ENCODE measurements at places on chromosomes 7 and 10. TPM values are rescaled to one million over a fixed set of nuclear protein-coding genes. Genes with fewer than 3 reads are reported as not detected.

The PPP1R3A gene
- not detected for polyA plus RNA-seq

- no peaks in the 10 kb centered on the region for H3K27me3 ChIP-seq
- no peak for DNase-seq
These were observed 7.4 kb downstream of the TAS2R40 start for GRCh38 chr7:143229054-143229790.

The AMPH gene
- polyA plus RNA-seq, result 0.07 TPM

The ANKRD61 gene
- 0.68 TPM for polyA plus RNA-seq

DNA sequence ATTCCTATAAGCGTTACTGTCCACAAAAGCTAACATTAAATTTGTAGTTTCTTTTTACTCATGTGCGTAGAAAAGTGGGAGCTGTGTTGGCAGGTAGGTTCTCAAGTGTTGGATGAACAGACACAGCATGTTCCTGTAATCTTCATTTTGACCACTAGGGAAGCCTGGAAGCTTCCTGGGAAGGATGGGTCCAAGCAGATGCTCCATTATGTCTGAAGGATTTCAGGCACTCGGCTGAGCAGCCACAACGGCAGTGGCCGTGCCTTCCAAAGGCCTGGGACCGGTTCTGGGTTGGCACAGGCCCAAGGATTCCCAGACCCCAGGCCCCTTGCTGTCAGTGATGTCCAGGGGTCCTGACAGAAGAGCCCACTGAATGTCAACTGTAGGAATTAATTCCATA lies 386.3 kb downstream of the TNS3 start:
- H3K4me1 ChIP-seq, result no peaks in the 10 kb centered on the region
- no peaks in the 10 kb centered on the region for H3K36me3 ChIP-seq
- H3K27me3 ChIP-seq, result no peaks in the 10 kb centered on the region
- H3K4me3 ChIP-seq, result no peak overlapping the region
- no peak overlapping the region for H3K27ac ChIP-seq
- no peak for DNase-seq

GRCh38 chr7:152504367-152504766 lies 68.6 kb upstream of the KMT2C start:
- DNase-seq, result no peak
- no peaks in the 10 kb centered on the region for H3K27me3 ChIP-seq
- no peaks in the 10 kb centered on the region for H3K4me1 ChIP-seq
- H3K27ac ChIP-seq, result no peak overlapping the region
- H3K36me3 ChIP-seq, result no peaks in the 10 kb centered on the region
- no peak overlapping the region for H3K4me3 ChIP-seq

- no peak overlapping the region for H3K4me3 ChIP-seq
- H3K4me1 ChIP-seq, result no peaks in the 10 kb centered on the region
- DNase-seq, result no peak
- H3K36me3 ChIP-seq, result no peaks in the 10 kb centered on the region
- H3K27ac ChIP-seq, result no peak overlapping the region
- no peaks in the 10 kb centered on the region for H3K27me3 ChIP-seq
These were observed 87.1 kb downstream of the ADAM22 start for GRCh38 chr7:88020953-88021665.

The SLC26A5 gene
- not detected for polyA plus RNA-seq

DNA sequence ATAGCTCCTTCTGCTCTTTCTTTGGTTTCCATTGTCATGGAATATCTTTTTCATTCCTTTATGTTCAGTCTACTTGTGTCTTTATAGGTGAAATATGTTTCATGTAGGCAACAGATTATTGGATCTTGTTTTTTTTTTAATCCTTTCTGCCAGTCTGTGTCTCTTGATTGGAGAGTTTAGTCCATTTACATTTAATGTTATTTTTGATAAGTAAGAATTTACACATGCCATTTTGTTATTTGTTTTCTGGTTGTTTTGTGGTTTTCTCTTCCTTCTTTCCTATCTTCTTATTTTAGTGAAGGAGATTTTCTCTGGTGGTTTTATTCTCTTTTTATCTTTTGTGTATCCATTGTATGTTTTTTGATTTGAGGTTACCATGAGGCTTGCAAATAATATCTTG lies 52.5 kb upstream of the TAS2R16 start:
- H3K4me1 ChIP-seq, result no peaks in the 10 kb centered on the region
- no peaks in the 10 kb centered on the region for H3K27me3 ChIP-seq
- no peak overlapping the region for H3K27ac ChIP-seq
- no peak overlapping the region for H3K4me3 ChIP-seq
- no peaks in the 10 kb centered on the region for H3K36me3 ChIP-seq
- DNase-seq, result no peak

- H3K27me3 ChIP-seq, result no peaks in the 10 kb centered on the region
- H3K4me1 ChIP-seq, result no peaks in the 10 kb centered on the region
- no peak for DNase-seq
- no peaks in the 10 kb centered on the region for H3K36me3 ChIP-seq
- H3K4me3 ChIP-seq, result no peak overlapping the region
These were observed 15.7 kb downstream of the SLIT1 start for GRCh38 chr10:97169911-97170693.

GRCh38 chr7:91962419-91962818 lies 21.8 kb downstream of the AKAP9 start:
- no peaks in the 10 kb centered on the region for H3K36me3 ChIP-seq
- H3K4me3 ChIP-seq, result no peak overlapping the region
- DNase-seq, result no peak
- no peak overlapping the region for H3K27ac ChIP-seq

GRCh38 chr10:6136215-6137201 lies 47.7 kb downstream of the RBM17 start:
- peak; percentile 66 for DNase-seq
- peak overlapping the region; percentile 63 for H3K27ac ChIP-seq
- H3K4me3 ChIP-seq, result peak overlapping the region; percentile 54

DNA sequence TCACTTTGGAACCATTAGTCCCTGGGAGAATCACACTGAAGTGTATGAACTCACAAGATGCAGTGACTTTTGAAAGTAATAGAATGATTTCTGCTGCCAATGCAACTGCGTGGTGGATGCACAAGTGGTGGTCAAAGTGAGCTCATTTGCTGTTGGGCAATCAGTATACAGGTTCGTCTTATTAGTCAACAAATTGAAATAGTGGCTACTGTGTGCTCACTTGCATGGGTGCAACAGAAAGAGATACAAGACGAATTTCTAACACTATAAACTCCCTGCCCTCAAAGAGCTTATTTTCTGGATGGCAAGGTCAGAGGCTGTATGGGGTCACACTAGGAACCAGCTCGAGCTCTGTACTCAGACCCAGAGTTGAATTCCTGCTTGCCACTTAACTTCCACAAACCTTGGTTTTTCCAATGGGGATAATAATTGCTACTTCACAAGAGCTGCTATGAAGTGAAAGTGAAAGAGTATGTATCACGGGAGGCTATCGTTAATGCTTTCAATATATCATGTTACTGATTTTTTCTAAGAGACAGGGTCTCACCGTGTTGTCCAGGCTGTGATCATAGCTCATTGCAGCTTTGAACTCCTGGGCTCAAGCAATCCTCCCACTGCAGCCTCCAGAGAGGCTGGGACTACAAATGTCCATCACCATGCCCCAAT lies 8.3 kb upstream of the BCL7B start:
- peak overlapping the region; percentile 10 for H3K4me3 ChIP-seq
- H3K27me3 ChIP-seq, result no peaks in the 10 kb centered on the region

GRCh38 chr7:68730194-68730593 lies 868.1 kb upstream of the AUTS2 start:
- H3K36me3 ChIP-seq, result no peaks in the 10 kb centered on the region
- H3K4me1 ChIP-seq, result no peaks in the 10 kb centered on the region
- DNase-seq, result no peak
- H3K4me3 ChIP-seq, result no peak overlapping the region
- H3K27me3 ChIP-seq, result no peaks in the 10 kb centered on the region

DNA sequence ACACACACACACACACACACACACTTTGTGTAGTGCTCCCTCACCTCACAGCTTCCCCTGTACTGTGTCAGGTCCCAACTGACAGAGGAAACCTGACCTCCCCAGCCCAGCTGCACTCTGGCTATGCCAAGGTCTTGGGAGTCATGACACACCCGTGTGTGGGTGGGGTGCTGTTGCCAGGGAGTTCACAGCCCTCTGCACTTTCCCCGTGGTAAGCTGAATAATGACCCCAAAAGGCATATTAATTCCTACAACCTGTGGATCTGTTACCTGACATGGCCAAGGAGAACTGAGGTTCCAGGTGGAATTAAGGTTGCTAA lies 8.9 kb upstream of the NANOS1 start:
- no peaks in the 10 kb centered on the region for H3K27me3 ChIP-seq
- H3K4me3 ChIP-seq, result no peak overlapping the region
- H3K27ac ChIP-seq, result no peak overlapping the region
- H3K4me1 ChIP-seq, result no peaks in the 10 kb centered on the region
- no peak for DNase-seq

- H3K4me3 ChIP-seq, result no peak overlapping the region
- peaks cover 10% of the 10 kb centered on the region for H3K36me3 ChIP-seq
- DNase-seq, result peak; percentile 17
- H3K27ac ChIP-seq, result no peak overlapping the region
- H3K27me3 ChIP-seq, result no peaks in the 10 kb centered on the region
These were observed 26.4 kb downstream of the PARP12 start for GRCh38 chr7:140036224-140036962.

The BLVRA gene
- 118 TPM for polyA plus RNA-seq

DNA sequence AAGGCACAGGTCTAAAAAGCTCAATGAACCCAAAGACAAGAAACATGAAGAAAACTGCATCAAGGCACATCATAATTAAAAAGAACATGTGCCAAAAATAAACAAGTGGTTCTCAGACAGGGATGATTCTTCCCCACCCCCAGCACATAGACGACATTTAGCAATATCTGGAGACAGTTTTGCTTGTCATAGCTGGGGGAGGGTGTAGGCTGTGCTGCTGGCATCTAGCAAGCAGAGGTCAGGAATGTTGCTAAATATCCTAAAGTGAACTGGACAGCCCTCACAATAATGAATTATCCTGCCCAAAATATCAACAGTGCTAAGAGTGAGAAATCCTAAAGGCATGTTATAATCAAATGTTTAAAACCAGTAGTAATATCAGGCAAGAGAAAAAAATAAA lies 122.6 kb downstream of the MICU1 start:
- no peaks in the 10 kb centered on the region for H3K27me3 ChIP-seq
- H3K36me3 ChIP-seq, result no peaks in the 10 kb centered on the region

GRCh38 chr7:131859147-131859821 lies 302.9 kb upstream of the PODXL start:
- DNase-seq, result peak; percentile 5
- no peaks in the 10 kb centered on the region for H3K4me1 ChIP-seq
- H3K36me3 ChIP-seq, result no peaks in the 10 kb centered on the region
- no peaks in the 10 kb centered on the region for H3K27me3 ChIP-seq
- no peak overlapping the region for H3K4me3 ChIP-seq
- H3K27ac ChIP-seq, result no peak overlapping the region

The CALY gene
- polyA plus RNA-seq, result not detected

GRCh38 chr7:132537456-132538145 lies 38.7 kb downstream of the PLXNA4 start:
- peaks cover 5% of the 10 kb centered on the region for H3K27me3 ChIP-seq
- no peak overlapping the region for H3K27ac ChIP-seq
- no peak for DNase-seq
- no peaks in the 10 kb centered on the region for H3K4me1 ChIP-seq
- H3K36me3 ChIP-seq, result no peaks in the 10 kb centered on the region
- H3K4me3 ChIP-seq, result no peak overlapping the region

The COL13A1 gene
- polyA plus RNA-seq, result not detected

The PKD2L1 gene
- not detected for polyA plus RNA-seq

DNA sequence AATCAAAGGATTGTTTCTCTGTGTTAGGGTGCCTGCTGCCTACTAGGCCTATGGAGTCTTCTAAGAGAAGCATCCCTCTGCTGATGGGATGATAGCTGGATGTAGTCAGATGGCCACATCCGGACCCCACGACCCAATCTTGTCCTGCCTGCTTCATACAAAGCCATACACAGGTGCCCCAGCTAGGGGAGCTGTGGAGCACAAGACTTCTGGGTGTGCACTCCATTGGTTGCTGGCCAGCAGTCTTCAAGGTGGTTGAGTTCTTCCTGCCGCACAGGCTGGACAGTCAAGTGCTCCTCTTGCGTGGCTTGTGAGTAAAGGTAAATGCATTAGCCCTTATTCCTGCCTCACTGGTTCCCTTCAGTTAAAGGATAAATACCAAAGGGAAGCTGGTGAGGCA lies 120.2 kb downstream of the TEX36 start:
- no peak overlapping the region for H3K27ac ChIP-seq
- H3K4me1 ChIP-seq, result no peaks in the 10 kb centered on the region
- no peaks in the 10 kb centered on the region for H3K27me3 ChIP-seq
- H3K36me3 ChIP-seq, result no peaks in the 10 kb centered on the region
- H3K4me3 ChIP-seq, result no peak overlapping the region
- no peak for DNase-seq

The WNT2 gene
- polyA plus RNA-seq, result 0.16 TPM

The APBB1IP gene
- 27.2 TPM for polyA plus RNA-seq

DNA sequence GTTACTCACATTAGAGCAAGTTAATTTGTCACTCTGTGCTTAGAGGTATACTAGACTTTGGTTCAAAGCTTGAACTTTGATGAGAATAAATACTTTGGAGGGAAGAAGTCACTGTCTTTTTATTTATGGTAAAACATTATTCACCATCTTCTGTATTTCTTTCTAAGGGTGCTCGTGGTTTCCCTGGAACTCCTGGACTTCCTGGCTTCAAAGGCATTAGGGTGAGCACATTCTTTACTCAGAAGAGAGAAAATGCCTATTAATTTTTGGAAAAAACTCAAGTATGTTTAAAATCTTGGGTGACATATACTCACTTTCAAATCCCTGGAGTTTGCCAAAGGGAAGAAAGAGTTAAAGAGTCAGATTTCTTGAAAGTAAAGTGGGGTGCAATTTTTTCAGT lies 10.8 kb downstream of the COL1A2 start:
- H3K27ac ChIP-seq, result no peak overlapping the region
- no peak for DNase-seq
- no peaks in the 10 kb centered on the region for H3K27me3 ChIP-seq
- H3K4me1 ChIP-seq, result no peaks in the 10 kb centered on the region

DNA sequence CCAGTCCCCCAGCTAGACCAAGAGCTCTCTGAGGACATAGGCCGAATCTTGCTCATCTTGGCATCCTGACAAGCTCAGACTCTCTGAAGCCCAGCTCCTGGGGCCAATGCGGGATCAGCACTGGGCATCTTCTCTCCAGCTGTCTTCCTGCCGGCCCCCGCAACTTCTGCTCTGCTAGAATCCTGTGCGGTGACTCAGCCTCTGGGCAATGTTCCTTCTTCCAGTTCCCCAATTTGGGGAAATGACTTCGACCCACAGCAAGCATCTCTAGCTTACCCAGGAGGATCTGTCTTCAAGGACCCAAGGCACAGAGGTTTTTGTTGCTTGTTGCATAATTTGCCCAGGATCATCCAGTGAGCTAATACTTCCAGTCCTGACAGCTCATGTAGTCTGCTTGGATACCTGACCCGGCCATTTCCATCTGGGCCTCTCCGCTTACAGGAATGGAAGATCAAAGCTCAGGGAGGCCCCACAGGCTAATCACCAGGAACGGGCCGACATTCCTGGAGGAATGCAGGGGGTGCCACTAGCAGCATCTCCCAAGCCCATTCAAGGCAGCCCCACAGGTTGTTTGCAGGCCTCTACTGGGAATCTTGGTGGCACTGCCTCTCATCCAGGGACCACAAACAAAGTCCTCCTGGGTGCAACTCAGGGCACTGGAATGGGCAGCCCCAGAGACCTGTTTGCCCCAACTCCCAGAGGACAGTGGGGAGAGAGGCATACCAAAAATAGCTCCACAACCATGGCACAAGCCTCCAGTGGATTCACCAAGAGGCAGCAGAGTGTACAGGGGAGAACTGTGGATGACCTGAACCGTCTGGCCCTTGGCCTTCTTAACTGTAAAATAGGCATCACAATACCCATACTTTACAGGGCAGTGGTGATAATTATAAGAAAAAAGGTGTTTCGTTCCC lies 151.9 kb downstream of the NEURL1 start:
- no peak for DNase-seq
- no peak overlapping the region for H3K4me3 ChIP-seq
- no peaks in the 10 kb centered on the region for H3K27me3 ChIP-seq
- peaks cover 9% of the 10 kb centered on the region for H3K36me3 ChIP-seq

GRCh38 chr7:137870078-137870477 lies 23.3 kb upstream of the DGKI start:
- no peaks in the 10 kb centered on the region for H3K4me1 ChIP-seq
- H3K27me3 ChIP-seq, result no peaks in the 10 kb centered on the region
- H3K27ac ChIP-seq, result no peak overlapping the region
